ENCODE measurements at places on chromosomes 7 and 10.

GRCh38 chr10:48285710-48286109 is 11.2 kb upstream of the FRMPD2 start:
- no peak for DNase-seq

GRCh38 chr10:50322077-50322476 is 70.8 kb upstream of the ASAH2 start:
- no peak for DNase-seq

DNA sequence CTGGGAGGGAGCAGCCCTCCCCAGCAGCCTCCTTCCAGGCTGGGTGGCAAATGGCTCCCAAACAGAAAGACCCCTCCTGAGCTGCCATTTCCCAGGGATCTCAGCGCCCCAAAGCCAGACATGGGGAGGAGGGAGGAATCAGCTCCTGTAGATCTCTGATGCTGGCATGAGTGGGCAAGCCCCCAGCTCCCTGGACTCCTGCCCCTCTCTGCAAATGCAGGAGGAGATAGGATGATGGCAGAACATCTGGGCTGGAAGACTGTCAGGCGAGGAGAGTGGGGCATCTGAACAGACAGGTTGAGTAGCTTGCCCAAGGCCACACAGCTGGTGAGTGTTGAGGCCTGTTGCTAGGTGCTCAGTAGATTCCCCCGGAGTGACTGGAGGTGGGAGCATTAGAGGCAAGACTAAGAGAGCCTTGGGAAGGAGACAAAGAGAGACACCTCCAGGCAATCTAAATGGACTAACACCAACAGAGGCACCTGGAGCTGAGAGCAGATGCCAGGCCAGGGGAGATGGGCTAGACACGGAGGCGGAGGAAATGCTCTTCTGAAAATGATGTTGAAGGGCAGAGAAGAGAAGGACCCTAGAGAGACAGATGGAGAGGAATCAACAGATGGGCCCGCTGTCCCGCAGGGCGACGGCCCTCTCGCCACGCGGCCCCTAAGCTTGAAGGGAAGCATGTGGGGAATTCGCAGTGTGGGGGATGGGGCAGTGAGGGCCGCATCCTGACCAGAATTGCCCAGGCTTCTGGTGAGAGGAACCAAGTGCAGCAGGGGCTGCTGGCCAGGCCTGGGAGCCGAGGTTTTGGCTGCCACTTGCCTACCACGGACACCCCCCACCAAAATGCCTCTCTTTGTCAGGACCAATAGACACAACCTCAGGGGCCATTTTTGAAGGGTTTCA is 84.8 kb upstream of the LRRC4 start:
- no peak for DNase-seq

DNA sequence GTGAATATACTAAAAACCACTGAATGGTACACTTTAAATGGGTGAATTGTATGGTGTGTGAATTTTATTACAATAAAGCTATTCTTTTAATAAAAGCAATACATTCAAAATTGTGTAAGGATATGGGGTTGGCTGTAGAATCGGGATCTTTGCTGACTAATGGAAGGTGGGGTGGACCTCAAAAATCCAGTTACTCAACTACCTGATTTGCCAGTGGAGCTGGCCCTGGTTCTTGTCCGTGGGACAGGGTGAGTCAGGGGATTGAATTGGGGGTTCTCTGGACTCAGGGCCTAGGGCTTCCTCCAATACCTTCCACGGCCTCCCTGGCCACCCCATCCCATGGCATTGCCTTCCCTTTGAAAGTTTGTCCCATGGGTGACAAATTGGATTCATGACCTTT is 13.5 kb upstream of the RABGEF1 start:
- DNase-seq, result no peak

DNA sequence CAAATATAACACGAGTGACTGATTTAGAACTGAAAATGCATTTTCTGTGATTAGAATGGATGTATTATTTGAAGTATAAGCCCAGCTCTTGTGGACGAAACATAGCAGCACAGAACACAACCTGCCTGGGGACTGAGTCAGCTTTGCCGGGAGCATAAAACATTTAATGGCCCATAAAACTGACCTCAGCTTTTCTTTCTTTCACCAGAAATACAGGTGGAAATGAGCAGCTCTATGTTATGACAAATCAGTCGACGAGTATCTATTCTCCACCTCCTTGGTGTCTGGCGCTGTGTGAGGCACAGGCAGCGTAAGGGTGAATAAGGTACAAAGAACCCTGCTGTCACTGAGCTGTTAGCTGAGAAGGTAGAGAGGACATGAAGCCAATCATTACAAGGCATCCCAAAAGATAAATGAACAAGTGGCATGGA is 471.6 kb upstream of the AKR1E2 start:
- no peak for DNase-seq
